Uterus (tissue), 4 donors: ENCODE measurements at places on chromosomes 3 and 15. TPM values are rescaled to one million over a fixed set of nuclear protein-coding genes. Genes with fewer than 3 reads are reported as not detected.

DNA sequence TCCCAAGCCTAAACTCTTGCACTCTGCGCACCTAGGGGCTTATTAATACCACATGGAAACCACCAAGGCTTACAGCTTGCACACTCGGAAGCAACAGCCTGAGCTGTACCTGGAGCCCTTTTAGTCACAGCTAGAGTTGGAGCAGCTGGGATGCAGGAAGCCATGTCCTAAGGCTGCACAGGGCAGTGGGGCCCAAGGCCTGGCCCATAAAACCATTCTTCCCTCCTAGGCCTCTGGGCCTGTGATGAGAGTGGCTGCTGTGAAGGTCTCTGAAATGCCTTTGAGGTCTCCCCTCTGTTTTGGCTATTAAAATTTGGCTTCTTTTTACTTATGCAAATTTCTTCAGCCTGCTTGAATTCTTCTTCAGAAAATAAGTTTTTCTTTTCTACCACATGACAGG is 383.9 kb upstream of the UBE2E2 start:
- no peak for DNase-seq

DNA sequence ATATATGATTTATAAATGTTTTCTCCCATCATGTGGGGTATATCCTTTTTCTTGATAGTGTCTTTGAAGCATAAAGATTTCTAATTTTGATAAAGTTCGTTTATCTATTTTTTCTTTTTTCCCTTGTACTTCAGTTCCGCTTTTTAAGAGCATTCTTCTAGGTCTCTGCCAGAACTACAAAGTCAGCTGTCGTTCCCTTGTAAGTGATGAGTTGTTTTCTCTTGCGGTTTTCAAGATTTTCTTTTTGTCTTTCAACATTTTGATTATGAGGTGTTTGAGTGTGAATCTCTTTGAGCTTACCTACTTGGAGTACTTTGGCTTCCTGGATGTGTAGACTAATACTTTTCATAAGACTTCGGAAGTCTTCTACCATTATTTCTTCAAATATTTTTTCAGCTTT is 9.3 kb upstream of the PRICKLE2 start:
- DNase-seq = no peak

- no peak for DNase-seq
These were observed 1.5 kb upstream of the SLC35G2 start for GRCh38 chr3:136817448-136817847.

GRCh38 chr3:151878465-151878864 is 5.0 kb downstream of the SUCNR1 start:
- DNase-seq = no peak

DNA sequence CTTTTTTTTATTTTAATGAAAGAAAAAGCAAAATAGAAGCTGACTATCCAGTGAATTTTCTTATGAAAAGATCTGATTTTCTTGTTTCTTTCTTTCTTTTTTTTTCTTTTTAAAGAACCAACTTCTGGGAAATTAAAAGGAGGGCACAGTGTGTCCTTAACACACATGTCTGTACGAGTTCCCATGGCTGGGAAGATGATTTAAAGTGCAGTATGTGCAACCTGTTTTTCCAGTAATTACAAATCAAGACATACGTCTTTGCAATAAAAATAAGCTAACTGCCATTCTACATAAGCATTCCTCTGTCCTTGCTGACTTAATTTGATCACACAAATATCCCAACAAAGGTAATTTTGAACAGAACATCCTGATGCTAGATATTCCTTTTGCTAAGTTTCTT is 416.1 kb downstream of the ROBO1 start:
- DNase-seq = no peak

DNA sequence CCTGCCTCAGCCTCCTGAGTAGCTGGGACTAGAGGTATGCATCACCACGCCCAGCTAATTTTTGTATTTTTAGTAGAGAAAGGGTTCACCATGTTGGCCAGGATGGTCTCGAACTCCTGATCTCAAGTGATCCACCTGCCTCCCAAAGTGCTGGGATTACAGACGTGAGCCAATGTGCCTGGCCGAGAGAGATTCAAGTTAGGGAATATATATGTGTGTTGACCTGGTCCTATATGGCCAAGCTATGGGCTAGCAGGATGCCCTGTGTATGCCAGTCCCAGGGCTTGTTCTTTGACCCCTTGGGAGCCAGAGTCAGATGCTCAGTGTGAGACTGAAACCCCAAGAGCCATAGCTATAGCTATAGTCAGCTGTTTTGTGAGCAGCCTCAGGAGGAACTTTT is 1.9 kb downstream of the NDUFAF3 start:
- DNase-seq = no peak

HDAC11 gene
- 10.9 TPM for total RNA-seq

EXOG gene
- 18.3 TPM for total RNA-seq

DNA sequence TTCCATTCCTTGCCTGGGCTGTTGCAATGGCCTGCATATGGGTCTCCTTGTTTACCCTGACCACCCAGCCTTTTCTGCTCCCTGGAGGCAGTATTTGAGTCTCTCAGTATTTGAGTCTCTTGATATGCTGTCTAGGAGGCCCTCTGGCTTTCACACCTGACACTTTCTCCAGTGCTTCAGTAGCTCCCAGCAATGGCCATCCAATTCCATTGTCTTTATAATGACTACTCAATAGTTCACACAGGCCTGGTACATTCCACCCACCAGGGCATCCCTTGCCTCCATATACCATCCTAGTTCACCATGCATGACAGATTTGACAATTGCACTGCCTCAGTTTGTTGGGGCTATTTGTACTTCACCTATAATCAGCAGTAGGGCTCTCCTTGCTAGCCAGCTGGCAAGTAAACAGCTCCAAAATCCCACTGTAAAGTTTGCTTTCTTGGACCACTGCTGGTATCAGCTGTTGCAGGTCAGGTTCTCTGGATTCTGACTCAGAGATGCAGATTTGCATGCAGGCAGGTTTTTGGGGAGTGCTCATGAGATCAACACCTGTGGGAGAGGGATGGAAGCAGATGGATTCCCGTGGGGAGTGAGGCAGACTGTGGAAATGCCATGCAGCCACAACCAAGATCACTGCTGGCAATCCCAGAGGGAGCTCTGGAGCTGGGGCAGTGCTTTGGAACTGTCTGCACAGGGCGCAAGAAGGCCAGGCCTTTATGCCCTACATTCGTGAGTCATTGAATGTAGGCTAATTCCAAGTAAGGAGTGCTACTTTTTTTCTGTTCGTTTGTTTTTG is 19.1 kb upstream of the XIRP1 start:
- no peak for DNase-seq

GRCh38 chr3:122112754-122113153 is 57.6 kb downstream of the CD86 start:
- DNase-seq = no peak

HHATL gene
- 0.62 TPM for total RNA-seq

C3orf20 gene
- not detected for total RNA-seq

ANKRD34C gene
- not detected for total RNA-seq

USP19 gene
- total RNA-seq = 21.5 TPM

SYNM gene
- total RNA-seq = 36.9 TPM
